Stimulated activated CD8-positive, alpha-beta memory T cell treated with anti-CD3 and anti-CD28 coated beads, Interleukin-12 subunit alpha, Interleukin-12 subunit beta, amount 100 ng/mL, for 1 hour (primary cell): ENCODE measurements at places on chromosomes 1 and 21.
A peak's percentile ranks its signal among the peaks of the same experiment; 100 is the strongest.

DNA sequence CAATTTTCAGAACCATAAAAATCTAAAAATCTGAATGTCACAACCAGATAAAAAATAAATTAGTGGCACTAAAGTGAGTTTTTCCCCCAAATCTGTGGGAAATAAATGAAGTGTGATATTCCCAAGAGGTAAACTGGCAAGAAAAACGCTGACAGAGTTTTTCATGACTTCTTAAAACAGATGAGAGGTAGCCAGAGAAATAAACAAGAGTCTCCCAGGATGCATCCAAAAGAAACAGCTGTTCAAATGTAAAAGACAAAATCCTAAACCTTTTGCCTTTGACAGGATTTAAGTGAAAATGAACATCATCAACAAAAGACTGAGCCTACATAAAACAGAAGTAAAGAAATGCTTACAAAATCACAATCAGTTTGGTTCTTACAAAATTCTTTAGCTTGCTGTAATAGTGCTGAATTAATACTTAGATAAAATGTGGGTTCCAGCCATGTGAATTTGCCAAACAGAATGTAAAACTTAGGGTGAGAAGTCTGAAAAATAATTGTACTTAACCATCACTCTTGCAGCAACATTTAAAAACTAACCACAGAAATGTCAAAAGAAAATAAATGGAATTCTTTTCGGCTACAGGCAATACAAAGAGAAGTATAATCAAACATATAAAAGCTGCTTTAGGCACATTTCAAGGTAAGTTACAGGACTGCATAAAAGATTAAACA lies 133.6 kb downstream of the EIF4G3 start:
- no peak for DNase-seq

GRCh38 chr1:45543581-45544417 lies 6.8 kb upstream of the AKR1A1 start:
- DNase-seq: peak; percentile 56

- no peak for DNase-seq
These were observed 5.3 kb upstream of the FAM78B start for GRCh38 chr1:166172106-166172505.

DNA sequence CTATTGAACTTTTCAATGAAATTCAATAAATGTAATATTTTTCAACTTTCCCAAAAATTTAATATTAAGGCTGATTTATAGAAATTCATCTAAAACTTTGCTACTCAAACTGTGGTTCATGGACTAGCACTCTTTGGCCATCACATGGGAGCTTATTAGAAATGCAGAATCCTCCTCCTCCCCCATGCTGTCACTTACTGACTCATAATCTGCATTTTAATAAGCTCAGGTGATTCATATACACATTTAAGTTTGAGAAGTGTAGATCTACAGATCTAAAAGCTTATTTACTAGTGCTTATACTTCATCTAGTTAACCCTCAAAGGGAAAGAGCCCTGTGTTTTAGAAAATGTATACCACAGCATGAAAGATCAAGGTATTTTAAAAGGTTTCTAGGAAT lies 84.3 kb downstream of the HS2ST1 start:
- DNase-seq: no peak

- no peak for DNase-seq
These were observed 180.8 kb downstream of the RPS6KC1 start for GRCh38 chr1:213231795-213232231.

- DNase-seq: no peak
These were observed 9.6 kb downstream of the FHAD1 start for GRCh38 chr1:15256584-15256983.

DNA sequence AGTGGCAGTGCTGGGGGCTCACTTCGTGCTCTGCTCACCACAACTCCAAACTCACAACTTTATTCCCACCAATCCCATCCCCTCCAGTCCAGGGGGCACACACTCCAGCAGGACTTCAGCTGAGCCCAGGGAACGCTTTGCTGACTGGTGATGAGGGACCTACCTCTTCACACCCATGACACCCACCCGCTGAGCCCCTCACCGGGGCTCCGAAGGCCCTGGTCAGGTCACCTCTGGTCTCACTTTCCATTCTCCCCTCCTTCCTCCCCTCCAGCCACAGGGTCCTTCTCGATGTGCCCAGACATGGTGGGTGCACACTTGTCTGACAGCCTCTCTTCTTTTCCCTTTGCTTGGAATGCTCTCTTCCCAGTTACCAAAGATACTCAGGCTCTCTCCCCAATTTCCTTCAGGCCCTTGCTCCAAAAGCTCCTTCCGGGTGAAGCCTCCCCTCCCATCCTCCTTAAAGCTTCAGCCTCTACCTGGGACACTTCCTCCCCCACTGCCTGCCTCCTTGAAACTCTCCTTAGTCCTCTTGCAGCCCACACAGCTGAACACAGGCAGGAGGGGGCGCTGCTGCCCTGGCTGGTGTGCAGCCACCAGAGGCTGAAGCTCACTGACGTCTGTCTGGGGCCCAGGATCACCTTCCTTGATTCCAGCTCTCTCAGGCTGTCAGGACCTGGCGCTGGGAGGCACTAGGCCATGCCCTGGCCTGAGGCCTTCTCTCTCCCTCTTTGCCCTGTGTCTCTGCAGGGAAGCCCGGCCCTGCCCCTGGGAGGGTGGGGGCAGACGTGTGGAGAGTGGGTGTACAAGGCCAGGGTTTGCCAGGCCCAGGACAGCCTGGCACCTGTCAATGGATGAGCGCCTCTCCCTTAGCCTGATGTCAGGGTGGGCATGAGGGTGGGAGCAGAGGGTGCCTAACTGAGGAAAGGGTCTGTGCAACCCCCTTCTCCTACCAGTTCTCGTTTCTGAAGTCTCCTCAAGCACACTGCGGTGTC lies 1.6 kb downstream of the KCNE1 start:
- DNase-seq: no peak
